ENCODE measurements at places on chromosomes 13 and 19. TPM values are rescaled to one million over a fixed set of nuclear protein-coding genes. Genes with fewer than 3 reads are reported as not detected.

- H3K27me3 ChIP-seq, result peaks cover 5% of the 10 kb centered on the region
- H3K4me3 ChIP-seq, result no peak overlapping the region
- peaks cover 5% of the 10 kb centered on the region for H3K4me1 ChIP-seq
- no peak for DNase-seq
Observed at GRCh38 chr19:2577722-2578335, 101.9 kb downstream of the GADD45B start.

- no peak overlapping the region for H3K4me3 ChIP-seq
- H3K4me1 ChIP-seq, result peaks cover 19% of the 10 kb centered on the region
- no peak for DNase-seq
- H3K27ac ChIP-seq, result no peak overlapping the region
Observed at GRCh38 chr13:48299591-48299990, 4.0 kb upstream of the RB1 start.

DNA sequence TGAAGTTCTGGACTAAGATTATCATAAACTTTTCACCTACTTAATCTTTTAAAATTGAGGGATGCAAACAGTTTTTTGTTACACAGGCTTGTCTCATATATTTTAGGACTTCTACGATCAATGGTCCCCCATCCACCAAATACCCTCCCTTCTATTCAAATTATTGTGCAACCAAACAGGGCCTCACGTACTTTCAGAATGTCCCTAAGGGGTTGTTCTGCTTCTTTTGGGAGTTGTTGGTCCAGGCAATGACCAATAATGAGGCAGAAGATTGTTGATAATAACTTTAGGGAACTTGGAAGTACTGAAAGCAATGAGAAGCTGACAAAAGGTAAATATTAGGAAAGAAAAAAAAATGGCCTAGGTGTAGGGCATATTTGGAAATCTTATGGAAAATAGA is 2.9 kb downstream of the DNAJC15 start:
- H3K36me3 ChIP-seq, result peaks cover 30% of the 10 kb centered on the region
- peaks cover 45% of the 10 kb centered on the region for H3K4me1 ChIP-seq
- no peak overlapping the region for H3K27ac ChIP-seq
- no peak overlapping the region for H3K4me3 ChIP-seq
- DNase-seq, result no peak

GRCh38 chr13:47139519-47139918 is 242.7 kb upstream of the HTR2A start:
- no peak overlapping the region for H3K4me3 ChIP-seq
- no peaks in the 10 kb centered on the region for H3K36me3 ChIP-seq
- no peak overlapping the region for H3K27ac ChIP-seq
- DNase-seq, result no peak
- no peaks in the 10 kb centered on the region for H3K4me1 ChIP-seq

DNA sequence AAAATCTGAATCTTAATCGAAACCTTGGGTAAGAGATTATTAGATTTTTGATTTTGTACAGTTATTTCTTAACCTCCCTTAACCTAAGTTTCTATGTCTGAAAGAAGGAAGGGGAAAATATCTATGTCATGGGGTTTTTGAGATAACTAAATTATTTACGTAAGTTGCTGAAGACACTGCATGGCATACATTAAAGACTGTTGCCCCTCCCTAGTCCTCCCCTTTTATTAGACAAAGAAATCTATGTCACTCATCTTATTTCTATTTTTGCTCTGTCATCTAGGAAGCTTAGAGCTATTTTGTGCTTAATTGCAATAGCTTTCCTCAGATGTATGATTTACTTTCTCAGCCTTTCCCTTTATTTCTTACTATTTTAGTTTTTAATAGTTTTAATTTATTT is 15.0 kb downstream of the COG6 start:
- H3K27me3 ChIP-seq, result no peaks in the 10 kb centered on the region
- DNase-seq, result no peak
- H3K4me1 ChIP-seq, result peaks cover 11% of the 10 kb centered on the region
- no peak overlapping the region for H3K27ac ChIP-seq
- no peak overlapping the region for H3K4me3 ChIP-seq
- H3K36me3 ChIP-seq, result peaks cover 6% of the 10 kb centered on the region

DNA sequence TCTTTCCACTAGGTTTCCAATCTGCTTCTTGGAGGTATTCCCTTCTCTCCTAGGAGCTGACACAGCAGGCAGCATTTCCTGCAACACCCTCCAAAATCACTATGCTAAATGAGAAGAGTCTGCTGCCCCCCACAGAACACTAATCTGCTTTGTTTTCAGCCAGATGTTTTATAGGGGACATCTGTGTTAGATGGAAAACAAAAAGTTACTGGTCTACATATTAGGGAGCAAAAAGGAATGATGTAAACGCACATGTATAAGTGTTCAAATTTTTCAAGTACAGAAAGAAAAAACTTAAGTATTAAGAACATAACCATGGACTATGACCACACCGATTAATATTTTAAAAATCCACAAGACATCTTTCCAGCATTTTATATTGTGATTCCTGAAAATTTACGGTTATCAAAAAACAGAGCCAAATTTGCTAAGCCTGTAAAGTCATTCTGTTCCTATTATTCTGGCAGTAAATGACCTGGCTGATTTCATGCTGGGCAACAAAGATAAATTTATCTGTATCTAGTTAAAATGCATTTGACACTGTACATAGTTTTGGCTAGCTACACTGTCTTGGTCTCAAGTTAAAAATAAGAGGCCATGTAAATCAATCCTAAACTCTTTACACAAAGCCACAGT is 63.3 kb downstream of the DCLK1 start:
- no peaks in the 10 kb centered on the region for H3K36me3 ChIP-seq
- no peaks in the 10 kb centered on the region for H3K4me1 ChIP-seq
- no peaks in the 10 kb centered on the region for H3K27me3 ChIP-seq
- no peak for DNase-seq
- no peak overlapping the region for H3K4me3 ChIP-seq

Gene OR10H4
- total RNA-seq, result not detected

Gene PGLYRP1
- total RNA-seq, result not detected

Gene LGI4
- total RNA-seq, result not detected

Gene POU4F1
- 0.08 TPM for total RNA-seq

Gene ZNF264
- 21.7 TPM for total RNA-seq

Gene DPRX
- total RNA-seq, result not detected
